ENCODE measurements at places on chromosomes 3 and 15.

- DNase-seq = no peak
Observed at GRCh38 chr3:190912736-190913135, 50.2 kb upstream of the GMNC start.

GRCh38 chr3:179771797-179772196, 119.0 kb downstream of the USP13 start:
- DNase-seq = no peak

- DNase-seq = no peak
Observed at GRCh38 chr3:190911382-190911781, 48.9 kb upstream of the GMNC start.

GRCh38 chr3:89306540-89306939, 199.1 kb downstream of the EPHA3 start:
- no peak for DNase-seq

GRCh38 chr3:130259166-130259874, 86.2 kb upstream of the COL6A5 start:
- DNase-seq = no peak

DNA sequence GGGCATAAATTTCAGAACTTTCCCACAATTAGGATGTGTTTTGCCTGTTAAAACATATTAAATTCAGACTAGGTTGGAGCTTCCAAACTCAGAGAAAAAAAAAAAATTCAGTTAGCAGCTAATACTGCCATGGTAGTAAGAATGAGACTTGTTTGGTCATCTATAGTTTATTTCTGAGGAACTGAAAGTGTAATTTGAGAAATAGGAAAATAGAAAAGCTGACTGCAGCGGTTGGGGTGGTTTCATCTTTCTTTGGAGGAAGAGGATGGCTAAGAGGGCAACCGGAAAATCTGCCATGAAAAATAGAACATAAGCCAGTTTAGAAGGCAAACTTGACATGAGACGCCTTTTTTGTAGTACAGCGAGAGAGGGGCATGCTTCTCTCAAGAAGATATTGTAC, 371.2 kb upstream of the ROBO2 start:
- no peak for DNase-seq

- no peak for DNase-seq
Observed at GRCh38 chr3:69368129-69368741, 17.7 kb downstream of the FRMD4B start.

GRCh38 chr3:185995352-185995751, 57.5 kb upstream of the TRA2B start:
- DNase-seq = no peak

DNA sequence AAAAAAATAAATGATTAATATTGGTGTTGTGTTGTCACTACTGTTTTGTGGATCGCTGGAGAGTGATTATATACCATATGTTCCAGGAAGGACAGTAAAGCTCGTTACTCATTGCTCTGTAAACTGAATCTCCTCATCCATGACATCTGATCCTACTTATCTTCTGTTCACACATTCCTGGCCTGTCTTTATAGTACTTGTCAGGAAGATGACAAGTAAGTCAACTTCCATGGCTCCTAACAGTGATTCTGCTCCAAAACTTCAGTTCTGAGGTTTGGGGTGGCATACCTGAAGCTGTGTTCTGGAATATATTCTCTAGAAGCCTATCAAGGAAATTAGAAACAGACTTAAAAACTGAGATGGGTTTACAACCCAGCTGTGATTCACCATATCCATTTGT, 288.9 kb downstream of the ZBBX start:
- DNase-seq = no peak

GRCh38 chr3:13618836-13619235, 69.9 kb downstream of the FBLN2 start:
- DNase-seq = no peak

GRCh38 chr3:113812854-113813253, 25.7 kb upstream of the GRAMD1C start:
- no peak for DNase-seq

DNA sequence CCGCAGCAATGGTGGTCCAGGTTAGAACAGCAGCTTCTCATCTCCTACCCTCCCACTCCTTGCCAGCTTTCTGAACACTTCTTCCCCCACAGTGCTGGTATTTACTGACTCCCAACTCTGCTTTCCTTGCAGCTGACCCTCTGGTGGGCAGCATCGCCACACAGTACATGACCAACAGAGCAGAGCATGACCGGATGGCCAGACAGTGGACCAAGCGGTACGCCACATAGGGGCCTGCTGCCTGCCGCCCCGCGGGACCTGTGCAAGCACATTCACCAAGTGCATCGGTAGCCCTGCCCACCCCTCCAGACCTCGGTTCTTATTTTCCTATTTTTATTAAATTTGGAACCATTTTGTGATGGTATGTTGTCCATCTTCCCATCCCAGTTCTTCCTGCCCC, 216.2 kb upstream of the UBE2E1 start:
- DNase-seq = no peak

DNA sequence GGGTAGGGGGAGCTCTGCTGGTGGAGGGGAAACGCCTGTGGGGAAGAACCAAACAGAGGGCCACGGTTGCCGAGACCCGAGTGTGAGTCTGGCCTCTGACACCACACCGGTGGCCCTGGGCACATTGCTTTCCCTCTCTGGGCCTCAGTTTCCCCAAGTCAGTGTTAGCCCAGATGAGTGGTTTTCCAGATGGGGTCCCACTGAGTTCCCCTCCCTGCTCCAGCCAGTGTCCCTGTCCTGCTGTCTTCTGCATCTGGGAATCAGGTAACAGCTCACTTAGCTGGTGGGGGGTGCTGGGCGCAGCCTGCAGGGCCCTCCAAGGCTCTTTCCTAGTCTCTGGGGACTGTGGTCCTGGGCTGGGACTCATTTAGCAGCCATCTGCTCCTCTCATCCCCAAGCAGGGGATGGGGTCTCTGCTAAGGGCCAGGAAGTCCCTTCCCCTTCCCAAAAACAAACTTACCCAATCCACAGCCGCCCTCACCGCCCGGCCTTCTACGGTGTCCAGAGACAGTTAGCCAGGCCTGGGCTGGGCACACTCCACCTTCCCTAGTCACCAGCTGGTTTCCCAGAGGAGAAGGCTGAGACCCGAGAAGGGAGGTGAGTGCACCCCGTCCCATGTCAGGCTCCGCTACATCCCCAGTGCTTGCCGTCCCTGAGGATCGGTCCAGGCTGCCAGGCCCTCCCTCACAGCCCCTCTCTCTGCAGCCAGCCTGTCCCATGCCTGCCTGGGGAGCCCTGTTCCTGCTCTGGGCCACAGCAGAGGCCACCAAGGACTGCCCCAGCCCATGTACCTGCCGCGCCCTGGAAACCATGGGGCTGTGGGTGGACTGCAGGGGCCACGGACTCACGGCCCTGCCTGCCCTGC, 676 bp downstream of the GP9 start:
- DNase-seq = no peak

GRCh38 chr15:101000271-101000681, 81.1 kb downstream of the LRRK1 start:
- DNase-seq = no peak

GRCh38 chr3:138511945-138512344, 77.5 kb downstream of the ESYT3 start:
- DNase-seq = no peak

- DNase-seq = no peak
Observed at GRCh38 chr3:89565098-89565497, 457.7 kb downstream of the EPHA3 start.

GRCh38 chr3:17160597-17160996, 275.8 kb downstream of the PLCL2 start:
- no peak for DNase-seq

GRCh38 chr15:83991163-83991562, 244.4 kb upstream of the GOLGA6L4 start:
- DNase-seq = no peak

DNA sequence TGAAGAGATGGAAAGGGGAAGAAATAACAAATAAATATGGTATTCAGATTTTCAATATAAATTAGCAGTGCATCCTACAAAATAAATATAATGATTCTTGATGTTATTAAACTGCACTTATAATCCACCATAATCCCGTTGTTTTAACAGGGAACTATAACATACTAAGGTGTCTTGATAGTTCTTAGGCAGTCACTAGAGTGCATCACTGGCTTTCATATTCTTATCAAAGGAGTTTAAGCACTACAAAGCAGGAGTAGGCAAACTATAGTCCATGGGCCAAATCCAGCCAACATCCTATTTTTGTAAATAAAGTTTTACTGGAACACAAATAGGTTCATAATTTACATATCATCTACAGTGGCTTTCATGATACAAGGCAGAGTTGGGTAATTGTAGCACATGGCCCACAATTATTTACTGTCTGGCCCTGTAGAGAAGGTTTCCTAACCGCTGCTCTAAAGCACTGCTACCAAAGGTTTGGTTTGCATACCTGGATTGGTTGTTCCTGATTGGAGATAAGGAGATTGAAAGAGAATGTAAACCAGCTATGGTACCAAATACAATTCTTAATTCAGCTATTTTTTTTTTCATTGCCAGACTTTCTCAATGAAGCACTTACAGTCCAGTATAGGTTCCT, 104.3 kb downstream of the ZNF280D start:
- no peak for DNase-seq

DNA sequence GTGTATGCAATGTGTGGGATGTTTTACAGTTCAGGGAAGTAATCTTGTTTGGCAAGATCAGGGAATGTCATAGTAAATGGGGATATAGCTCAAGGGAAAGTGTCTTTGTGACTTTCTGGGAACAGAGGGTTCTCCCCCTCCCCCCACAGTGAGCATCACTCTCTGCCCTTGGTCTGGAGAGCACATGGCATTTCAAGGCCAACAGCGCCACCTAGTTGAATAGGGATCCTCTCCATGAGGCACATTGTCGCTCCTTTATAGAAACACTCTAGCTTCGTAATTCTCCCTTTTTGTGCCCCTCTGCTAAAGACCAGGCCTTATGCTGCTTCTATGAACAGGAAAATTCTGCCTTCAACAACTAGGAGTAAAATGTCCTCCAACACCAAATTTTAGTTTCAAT, 37.1 kb upstream of the ARNT2 start:
- DNase-seq = no peak

DNA sequence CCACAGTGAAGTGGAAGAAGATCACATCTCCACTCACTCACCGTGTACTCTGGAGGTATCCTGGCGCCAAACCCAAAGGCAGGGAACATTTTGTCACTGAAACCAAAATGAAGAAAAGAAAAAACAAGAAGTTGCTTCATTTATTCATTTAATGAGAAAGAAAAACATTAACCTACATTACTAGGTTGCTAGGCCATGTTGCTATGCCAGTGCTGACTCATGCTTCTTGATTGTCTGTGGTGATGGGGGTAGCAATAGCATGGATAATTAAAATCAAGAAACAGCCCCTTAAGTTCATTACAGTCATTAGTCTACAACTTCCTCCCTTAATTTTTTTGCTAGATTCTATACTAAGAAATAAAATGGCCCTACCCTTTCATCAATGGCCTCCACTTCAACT, 52.7 kb upstream of the MRPL3 start:
- no peak for DNase-seq

DNA sequence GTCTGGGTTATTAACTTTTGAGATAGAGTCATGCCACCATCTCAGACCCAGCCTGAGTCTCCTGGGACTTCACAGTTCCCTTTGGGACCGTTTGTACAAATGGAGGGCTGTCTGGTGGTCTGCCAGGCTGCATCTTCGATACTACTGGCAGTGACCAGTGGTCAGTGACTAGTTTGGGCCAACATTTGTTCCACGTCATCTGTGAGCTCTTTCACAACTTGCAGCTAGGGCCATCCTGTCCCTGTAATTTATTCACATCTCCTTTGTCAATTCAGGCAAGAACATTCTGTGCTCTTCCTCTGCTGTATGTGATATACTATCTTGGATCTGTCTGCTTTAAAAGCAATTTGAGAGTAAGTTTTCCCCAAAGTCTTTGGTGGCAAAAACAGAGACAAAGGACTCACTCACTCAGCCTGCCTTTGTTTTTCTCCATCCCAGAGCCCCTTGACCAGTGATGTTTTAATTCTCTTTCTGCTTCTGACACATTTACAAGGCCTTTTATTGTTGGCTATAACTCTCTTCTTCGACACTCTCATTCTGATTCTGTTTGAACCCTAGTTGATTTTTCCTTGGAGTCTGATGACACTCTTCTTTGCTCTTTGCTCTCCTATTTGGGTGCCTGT, 353.4 kb downstream of the EPHB1 start:
- no peak for DNase-seq

GRCh38 chr3:150168698-150169097, 198.0 kb upstream of the PFN2 start:
- no peak for DNase-seq

DNA sequence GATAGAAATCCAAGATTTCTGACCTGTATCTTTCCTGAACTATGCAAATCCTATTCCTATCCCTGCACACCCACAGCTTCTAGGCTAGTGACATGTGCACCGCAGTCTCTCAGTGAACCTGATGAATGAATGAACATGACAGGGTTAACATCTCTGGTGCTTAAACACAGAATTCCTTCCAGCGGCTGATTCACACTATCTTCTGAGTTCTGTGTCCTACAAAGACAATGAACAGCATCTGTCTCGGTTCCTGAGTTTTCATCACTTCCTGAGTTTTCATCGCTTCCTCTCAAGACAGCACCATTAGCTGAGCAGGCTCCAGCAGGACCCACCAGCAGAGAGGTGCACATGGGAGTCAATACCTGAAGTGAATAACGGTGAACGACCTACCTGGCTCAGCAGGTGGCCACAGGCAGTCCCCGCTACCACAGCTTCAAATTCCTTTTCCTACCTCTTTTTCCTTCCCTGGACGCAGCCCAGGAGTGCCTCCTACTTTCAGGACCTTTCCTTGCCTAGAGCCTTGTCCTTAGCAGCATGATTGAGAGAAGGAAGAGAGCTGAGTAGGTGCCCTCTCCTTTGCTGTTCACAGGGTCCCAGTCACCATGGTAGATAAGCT, 113.5 kb downstream of the IGF2BP2 start:
- no peak for DNase-seq

GRCh38 chr3:32856355-32856889, 38.6 kb downstream of the TRIM71 start:
- DNase-seq = no peak

DNA sequence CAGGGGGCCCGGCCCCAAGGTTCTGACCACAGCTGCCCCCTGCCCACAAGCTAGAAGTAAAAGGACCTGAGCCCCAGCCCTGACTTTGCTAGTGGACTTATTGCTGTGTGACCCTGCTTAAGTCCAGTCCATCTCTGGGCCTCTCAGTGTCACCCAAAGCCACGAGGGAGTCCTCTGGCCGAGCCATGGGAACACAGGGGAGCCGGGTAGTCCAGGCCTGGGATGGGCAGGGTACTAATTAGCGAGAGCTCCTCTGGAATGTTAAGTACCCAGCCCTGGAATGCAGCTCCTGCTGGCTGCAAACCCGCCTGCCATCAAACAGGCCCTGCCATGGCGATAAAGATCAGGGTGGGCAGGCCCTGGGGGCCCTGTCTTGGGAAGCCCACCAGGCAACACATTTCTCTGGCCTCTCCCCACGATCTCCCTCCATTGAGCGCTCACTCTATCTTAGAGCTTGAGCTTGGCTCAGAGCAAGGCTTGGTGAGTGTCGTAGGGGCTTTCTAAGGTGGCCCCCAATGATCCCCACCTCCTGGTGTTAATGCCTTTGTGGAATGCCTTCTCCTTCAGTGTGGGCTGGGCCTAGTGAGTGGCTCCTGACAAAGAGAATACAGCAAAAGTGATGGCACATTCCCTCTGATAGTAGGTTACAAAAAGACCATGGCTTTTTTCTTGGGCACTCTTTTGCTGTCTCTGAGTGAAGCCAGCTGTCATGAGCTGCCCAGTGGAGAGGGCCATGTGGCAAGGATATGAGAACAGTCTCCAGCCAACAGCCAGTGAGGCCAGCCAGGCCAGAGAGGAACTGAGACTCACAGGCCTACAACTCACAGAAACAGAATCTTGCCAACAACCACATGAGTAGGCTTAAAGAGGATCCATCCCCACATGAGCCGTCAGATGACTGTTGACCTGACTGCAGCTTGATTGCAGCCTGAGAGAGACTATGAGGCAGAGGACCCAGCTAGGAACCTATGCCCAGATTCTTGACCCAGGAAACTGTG, 133.1 kb downstream of the SMAD6 start:
- DNase-seq = no peak

Data from stimulated activated CD4-positive, alpha-beta T cell treated with anti-CD3 and anti-CD28 coated beads, Interleukin-1b, Interleukin-23, amount 100 ng/mL, for 24 hours (primary cell).